ENCODE measurements at places on chromosomes 3 and 15.

GRCh38 chr3:193483988-193484539 lies 70.6 kb downstream of the ATP13A4 start:
- no peak for DNase-seq

DNA sequence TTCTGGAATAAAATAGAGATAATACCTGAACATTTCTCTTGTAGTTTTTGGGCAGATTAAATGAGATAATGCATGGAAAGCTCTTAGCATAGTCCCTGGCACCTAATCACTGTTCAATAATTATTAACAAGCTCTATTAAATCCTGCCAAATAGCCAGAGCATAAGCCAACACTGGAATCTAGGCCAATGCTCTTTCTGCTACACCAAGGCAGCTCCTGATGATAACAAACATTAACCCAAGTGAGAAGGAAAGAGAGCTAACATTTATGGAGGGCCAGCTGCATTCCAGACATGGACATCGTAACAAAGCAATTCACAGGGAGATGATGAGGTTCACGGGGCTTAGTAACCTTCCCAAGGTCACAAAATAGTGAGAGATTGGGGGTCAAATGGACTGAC lies 23.3 kb downstream of the LARP6 start:
- no peak for DNase-seq

GRCh38 chr3:171178714-171179113 lies 152.2 kb upstream of the SLC2A2 start:
- DNase-seq, result no peak

DNA sequence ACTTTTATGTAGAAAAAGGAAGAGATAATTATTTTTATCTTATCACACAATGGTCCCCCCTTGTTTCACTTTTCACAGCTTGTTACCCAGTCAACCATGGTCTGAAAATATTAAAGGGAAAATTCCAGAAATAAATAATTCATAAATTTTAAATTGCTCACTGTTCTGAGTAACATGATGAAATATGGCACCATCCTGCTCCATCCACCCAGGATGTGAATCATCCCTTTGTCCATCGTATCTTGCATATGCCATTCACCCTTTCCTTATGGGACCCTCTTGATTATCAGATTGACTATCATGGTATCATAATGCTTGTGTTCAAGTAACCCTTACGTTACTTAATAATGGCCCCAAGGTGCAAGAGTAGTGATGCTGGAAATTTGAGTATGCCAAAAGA lies 43.7 kb downstream of the ANKRD28 start:
- no peak for DNase-seq

GRCh38 chr3:28905798-28906197 lies 375.1 kb upstream of the RBMS3 start:
- no peak for DNase-seq

Measured in activated gamma-delta T cell (primary cell).